Lower leg skin (tissue), 4 donors: ENCODE measurements at places on chromosomes 13 and 19. TPM values are rescaled to one million over a fixed set of nuclear protein-coding genes. Genes with fewer than 3 reads are reported as not detected.

DNA sequence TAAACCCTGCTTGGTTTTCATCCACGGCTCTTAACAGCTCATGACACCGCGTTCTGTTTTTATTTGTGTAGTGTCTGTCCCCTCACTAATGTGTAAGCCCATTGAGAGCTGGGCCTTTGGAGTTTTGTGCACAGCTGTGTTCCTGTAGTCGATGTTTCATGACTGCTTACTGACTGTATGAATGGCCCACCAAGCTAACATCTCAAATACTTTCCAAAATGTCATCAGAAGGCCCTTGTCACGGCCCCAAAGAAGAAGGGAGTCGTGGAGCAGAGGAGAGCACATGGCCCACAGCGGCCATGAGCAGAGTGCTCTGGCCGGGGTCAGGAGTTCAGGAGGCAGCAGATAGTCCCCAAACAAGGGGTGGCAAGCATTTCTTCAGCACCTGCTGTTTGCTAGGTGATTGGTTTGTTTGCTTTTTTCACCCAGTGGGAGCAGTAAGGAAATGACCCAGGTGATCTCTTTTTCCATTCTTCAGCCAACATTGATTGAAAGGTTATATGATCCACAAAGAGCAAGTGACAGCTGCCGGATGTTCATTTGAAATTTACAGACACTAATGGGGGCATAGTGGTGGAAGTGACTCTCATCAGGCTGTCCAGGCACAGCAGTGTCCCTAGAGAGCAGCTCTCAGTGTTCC, 315.2 kb downstream of the ATP8A2 start:
- no peak for DNase-seq

GRCh38 chr19:41957838-41958366, 1.2 kb downstream of the RABAC1 start:
- no peak for DNase-seq

The CEACAM20 gene
- total RNA-seq, result not detected

GRCh38 chr19:46270521-46271256, 26.2 kb upstream of the HIF3A start:
- no peak for DNase-seq

GRCh38 chr19:44747739-44748425, 626 bp upstream of the BCL3 start:
- DNase-seq, result peak; percentile 93
